NCI-H2081 (cell line): ENCODE measurements at places on chromosomes 16 and 17.

GRCh38 chr17:77247609-77248008, 106.8 kb downstream of the SEC14L1 start:
- no peak for DNase-seq

GRCh38 chr16:50821586-50821985, 79.7 kb downstream of the CYLD start:
- no peak for DNase-seq

DNA sequence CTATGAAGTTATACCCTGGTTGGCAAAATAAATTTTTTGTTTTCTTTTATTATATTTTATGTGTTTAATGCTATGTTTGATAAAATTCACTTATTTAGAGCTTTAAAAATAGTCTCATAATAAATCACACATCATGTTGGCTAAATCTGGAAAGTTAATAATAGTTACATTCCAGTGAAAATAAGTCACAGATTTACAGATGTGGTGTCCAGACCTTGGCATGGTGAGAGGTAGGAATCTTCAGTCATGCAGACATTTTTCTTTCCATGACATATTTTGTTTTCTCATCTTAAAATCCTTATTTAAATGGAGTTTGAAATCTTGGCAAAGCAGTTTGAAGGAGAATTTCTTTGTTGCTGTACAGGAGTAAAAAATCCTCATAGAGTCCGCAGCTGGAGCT, 48.1 kb upstream of the GOSR1 start:
- no peak for DNase-seq

DNA sequence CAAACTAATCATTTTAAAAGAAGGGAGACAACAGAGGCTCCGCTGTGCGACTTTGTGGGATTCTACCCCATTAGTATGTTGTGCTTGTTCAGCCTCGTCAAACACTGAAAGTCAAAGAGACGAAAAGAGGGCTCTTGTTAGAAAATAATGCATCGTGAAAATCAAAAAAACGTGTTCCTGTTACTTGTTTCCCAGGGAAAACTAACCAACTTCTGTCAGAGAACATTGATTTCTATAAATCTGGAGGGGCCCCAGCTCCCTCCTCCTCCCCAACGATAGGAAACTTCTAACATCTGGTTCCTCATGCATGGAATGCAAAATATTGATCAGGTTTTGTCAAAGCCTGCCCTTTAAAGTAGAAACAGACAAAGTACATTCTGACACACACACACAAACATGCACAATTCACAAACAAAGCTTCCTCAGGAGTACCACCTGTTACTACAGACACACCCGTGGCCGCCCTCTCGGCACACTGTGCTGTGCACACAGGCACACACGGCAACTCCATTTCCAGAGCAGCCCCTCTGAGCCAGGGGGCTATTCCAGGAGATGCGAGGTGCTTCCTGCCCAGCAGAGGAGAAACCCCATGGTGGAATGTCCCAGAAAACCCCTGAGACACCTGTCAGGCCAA, 151.3 kb downstream of the ZFHX3 start:
- DNase-seq: no peak

- no peak for DNase-seq
Measured at GRCh38 chr17:73742948-73743381, 98.7 kb upstream of the SDK2 start.

DNA sequence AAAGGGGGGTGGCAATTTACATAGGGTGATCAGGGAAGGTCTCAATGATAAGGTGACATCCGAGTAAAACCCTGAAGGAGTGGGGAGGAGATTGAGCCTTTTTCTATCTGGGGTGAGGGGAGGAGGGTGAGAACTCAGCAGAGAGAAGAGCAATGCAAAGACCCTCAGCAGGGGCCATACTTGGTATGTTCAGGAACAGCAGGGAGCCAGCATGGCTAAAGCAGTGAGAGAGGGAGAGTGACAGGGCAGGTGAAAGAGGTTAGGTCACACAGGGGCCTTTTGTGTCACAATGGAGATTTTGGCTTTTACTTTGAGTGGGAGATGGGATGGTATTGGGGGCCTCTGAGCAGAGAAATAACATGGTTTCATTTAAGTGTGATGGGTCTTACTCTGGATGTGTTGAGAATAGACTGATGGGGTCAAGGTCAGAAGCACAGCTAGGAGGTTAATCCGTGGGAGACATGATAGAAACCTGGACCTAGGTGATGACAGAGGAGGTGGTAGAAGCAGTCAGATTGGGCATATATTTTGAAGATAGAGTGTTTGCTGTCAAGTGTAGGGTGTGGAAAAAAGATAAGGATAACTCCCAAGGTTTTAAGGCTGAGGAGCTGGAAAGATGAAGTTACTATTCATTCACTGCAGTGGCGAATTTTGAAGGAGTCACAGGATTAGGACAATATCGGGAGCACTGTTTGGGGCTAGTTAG, 6.2 kb downstream of the SP2 start:
- DNase-seq: no peak

GRCh38 chr16:85587762-85588556, 25.2 kb upstream of the GSE1 start:
- DNase-seq: no peak

- DNase-seq: no peak
Measured at GRCh38 chr16:12082226-12082887, 105.8 kb downstream of the SNX29 start.

DNA sequence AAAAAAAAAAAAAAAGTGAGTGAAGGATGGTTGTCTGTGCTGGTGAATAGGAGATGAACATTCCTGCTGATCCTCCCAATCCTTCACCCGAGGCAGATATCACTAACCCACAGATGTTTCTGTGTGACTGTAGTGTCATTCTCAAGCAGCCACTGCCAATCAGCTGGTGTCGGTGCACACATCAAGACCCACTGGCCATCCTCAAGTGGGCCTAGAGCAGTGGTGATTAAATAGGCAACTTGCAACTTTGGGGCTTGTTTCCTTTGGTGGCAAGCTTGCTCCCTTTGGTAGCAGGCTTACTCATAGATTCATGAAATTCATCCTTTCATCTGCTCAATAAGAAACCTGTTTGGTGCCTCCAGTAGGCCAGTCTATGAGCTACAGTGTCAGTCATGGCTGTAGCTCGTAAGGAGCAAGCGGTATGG, 51.1 kb upstream of the LGALS9 start:
- DNase-seq: no peak

DNA sequence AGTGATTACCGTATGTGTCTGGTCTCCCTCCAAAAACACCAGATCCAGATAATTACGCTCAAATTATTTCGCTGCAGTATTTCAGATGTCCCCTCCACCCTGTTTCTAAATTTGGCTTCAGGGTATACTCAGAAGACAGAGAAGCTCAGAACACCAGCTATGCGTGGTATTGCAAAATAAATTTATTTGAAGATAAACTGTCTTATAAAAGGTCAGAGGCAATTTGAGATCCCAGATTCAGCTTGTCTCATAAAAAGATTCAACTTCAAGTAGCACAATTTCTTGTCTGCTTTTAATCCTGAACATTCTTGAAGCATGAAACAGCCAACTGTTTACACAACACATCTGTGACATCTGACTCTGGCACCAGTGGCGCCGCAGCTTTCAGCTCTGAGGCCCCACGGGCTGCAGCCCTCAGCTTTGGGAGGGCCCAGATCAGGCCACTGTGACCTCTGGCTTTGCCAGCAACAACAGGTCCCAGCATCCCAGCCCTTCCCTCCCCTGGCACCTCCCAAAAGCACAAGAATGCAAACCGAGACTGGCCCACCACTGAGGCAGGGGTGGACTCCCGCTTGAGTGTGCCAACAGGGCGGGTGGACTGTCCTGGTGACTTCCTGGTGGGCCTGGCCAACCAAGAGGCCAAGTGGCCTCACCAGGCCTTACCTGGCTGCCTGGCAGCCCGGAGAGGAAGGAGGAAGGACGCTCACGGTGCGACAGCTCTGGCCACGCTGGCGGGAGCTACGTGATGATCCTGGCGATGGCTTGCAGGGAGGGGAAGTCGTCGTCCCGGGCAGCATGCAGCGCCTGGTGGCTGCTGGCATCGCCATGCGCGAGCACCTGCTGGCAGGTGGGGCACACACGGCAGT, 8.0 kb downstream of the SYNGR3 start:
- DNase-seq: no peak

- DNase-seq: no peak
Measured at GRCh38 chr16:50607970-50608557, 59.9 kb downstream of the NKD1 start.

- DNase-seq: no peak
Measured at GRCh38 chr17:82836823-82837357, 2.9 kb downstream of the ZNF750 start.

DNA sequence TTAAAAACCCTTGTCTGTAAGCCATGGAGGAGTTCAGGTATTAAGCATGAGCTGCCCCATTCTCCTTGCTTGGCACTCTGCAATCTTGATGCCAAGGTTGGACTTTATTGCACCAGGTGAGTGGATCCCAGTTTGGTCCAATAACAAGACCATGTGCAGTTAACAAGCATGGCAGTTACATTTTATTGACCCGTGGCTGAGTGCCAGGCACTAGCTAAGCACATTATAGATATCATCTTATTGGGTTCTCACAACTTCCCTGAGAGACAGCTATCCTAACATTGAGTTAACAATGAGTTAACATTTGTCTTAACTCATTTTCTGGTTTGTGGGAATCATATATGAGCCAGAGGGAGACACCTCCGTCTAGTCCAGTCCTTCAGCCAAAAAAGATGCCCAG, 21.8 kb downstream of the LYRM9 start:
- no peak for DNase-seq

DNA sequence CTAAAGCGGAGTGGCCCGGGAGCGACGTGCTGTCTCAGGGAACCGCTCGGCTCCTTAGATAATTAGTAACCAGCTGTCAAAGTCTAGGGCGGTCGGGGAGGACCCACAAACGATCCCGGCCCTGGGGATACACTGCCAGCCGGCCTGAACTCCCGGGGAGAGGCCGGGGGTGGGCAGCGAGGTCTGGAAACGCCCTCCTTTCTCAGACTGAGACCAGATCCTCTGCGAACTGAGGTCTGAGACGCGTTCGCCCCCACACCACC, 1.3 kb downstream of the HNF1B start:
- DNase-seq: no peak

GRCh38 chr17:17538417-17539391, 42.5 kb upstream of the RASD1 start:
- peak; percentile 86 for DNase-seq

- DNase-seq: no peak
Measured at GRCh38 chr17:71447644-71448043, 673.2 kb upstream of the SOX9 start.

DNA sequence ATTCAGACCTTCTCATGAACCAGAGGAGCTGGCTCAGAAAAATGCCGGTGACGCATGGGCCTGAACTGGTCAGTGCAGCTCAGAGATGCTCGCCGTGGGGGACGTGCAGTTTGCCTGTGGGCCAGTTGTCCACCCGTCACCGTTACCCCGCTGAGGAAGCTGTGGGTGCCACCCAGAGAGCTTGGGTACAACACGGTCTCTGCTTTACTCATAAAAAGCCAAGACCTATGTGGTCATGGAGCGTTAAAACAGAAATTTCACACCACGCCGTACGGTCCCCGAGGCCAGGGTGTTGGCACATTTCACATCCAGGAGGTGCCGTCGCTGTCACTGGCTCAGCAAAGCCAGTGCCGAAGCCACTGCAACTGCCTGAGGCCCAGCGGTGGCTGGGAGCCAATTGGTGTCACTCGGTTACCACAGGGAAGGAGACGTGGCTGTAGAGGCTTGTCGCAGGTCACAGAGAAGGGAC, 120.9 kb downstream of the METRNL start:
- DNase-seq: no peak

- no peak for DNase-seq
Measured at GRCh38 chr17:7523033-7523432, 25.8 kb upstream of the TNFSF12 start.
